ENCODE measurements at places on chromosomes 6 and 20. TPM values are rescaled to one million over a fixed set of nuclear protein-coding genes. Genes with fewer than 3 reads are reported as not detected.

DNA sequence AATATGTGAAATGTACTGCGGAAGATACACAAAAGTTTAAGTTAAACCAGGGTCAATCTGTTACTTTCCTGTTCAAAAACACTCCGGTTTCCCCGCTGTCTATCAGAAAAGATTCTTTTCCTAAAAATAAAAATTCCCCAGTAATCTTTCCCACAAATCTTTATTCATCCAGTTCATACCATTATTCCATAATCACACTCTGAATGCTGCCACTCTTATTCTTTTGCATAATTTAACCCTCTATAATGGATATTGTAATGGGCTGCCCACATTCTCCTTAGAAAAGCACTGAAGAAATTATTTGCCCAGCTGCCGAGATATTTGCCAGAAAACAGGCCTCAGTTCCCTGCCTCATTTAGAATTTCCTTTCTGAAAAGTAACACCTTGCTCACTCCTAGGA lies 68.6 kb downstream of the EPHA7 start:
- H3K36me3 ChIP-seq, result no peaks in the 10 kb centered on the region
- H3K27ac ChIP-seq, result no peak overlapping the region
- H3K27me3 ChIP-seq, result no peaks in the 10 kb centered on the region
- no peaks in the 10 kb centered on the region for H3K4me1 ChIP-seq
- DNase-seq, result no peak
- no peak overlapping the region for H3K4me3 ChIP-seq

Gene PXDC1
- total RNA-seq, result 28.1 TPM

- no peaks in the 10 kb centered on the region for H3K36me3 ChIP-seq
- H3K27ac ChIP-seq, result no peak overlapping the region
- H3K4me1 ChIP-seq, result peaks cover 8% of the 10 kb centered on the region
- DNase-seq, result no peak
- H3K4me3 ChIP-seq, result peak overlapping the region; percentile 80
Measured at GRCh38 chr20:32763202-32764004, 1.2 kb downstream of the DNMT3B start.

Gene CUL7
- 21.0 TPM for total RNA-seq

GRCh38 chr6:32087574-32088486 lies 21.3 kb downstream of the TNXB start:
- H3K4me1 ChIP-seq, result peaks cover 5% of the 10 kb centered on the region
- H3K27ac ChIP-seq, result no peak overlapping the region
- DNase-seq, result peak; percentile 88
- H3K4me3 ChIP-seq, result peak overlapping the region; percentile 36
- H3K27me3 ChIP-seq, result no peaks in the 10 kb centered on the region

- DNase-seq, result no peak
- H3K36me3 ChIP-seq, result no peaks in the 10 kb centered on the region
- peaks cover 5% of the 10 kb centered on the region for H3K4me1 ChIP-seq
- H3K27me3 ChIP-seq, result no peaks in the 10 kb centered on the region
Measured at GRCh38 chr6:163264662-163265035, 149.9 kb upstream of the QKI start.

GRCh38 chr6:63745784-63746183 lies 110.2 kb downstream of the PHF3 start:
- no peaks in the 10 kb centered on the region for H3K4me1 ChIP-seq
- no peak overlapping the region for H3K27ac ChIP-seq
- no peak overlapping the region for H3K4me3 ChIP-seq
- no peaks in the 10 kb centered on the region for H3K27me3 ChIP-seq

GRCh38 chr20:34293589-34293988 lies 9.6 kb downstream of the AHCY start:
- H3K4me1 ChIP-seq, result no peaks in the 10 kb centered on the region
- H3K27me3 ChIP-seq, result no peaks in the 10 kb centered on the region
- no peak overlapping the region for H3K27ac ChIP-seq
- H3K36me3 ChIP-seq, result peaks cover 5% of the 10 kb centered on the region
- H3K4me3 ChIP-seq, result no peak overlapping the region

- no peaks in the 10 kb centered on the region for H3K36me3 ChIP-seq
- DNase-seq, result no peak
- H3K4me1 ChIP-seq, result peaks cover 21% of the 10 kb centered on the region
- H3K4me3 ChIP-seq, result peak overlapping the region; percentile 69
- no peaks in the 10 kb centered on the region for H3K27me3 ChIP-seq
- no peak overlapping the region for H3K27ac ChIP-seq
Measured at GRCh38 chr6:98833307-98834059, 891 bp upstream of the POU3F2 start.

DNA sequence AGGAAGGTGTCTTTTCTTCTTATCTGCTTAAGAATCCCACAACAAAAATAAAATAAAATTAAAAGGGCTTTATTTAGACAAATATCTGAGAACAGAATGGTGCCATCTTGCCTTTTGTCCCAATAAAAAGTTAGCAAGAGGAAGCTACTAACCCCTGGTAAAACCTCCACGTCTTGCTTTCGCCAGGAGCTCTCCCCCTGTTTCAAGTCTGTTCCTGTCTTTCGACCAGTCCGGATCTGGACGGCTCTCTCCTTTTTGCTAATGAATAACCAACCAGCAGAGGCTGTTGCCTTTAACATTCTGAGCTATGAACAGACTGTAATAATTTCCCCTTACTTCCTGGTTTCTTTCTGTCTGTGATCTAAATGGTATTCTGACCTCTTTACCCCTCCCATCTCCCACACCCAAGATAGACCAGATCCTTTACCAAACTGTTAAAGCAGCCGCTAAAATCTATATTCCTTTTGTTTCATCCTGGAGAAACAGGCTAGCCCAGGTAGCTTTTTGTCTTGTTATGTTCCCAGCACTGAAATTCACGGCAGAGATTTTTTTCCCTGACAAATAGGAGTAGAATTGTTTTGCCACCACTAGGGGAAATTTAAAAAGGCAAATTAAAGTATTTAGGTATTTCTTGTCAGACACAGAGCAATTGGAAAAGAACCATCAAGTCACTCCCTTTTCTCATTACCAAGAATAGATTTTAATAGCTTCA lies at the start of gene FRK:
Gene FRK (minus strand): TSS at position 320 of the 712 bp plus-strand sequence. CDS start 580 bp downstream, outside the sequence.
- peaks cover 3% of the 10 kb centered on the region for H3K4me1 ChIP-seq
- H3K36me3 ChIP-seq, result no peaks in the 10 kb centered on the region
- H3K4me3 ChIP-seq, result peak within 1 kb of the TSS; percentile 68
- peak within 1 kb of the TSS; percentile 85 for H3K27ac ChIP-seq
- H3K27me3 ChIP-seq, result no peaks in the 10 kb centered on the region

GRCh38 chr20:45405571-45406259 lies 2.4 kb upstream of the DBNDD2 start:
- peak; percentile 63 for DNase-seq
- peaks cover 27% of the 10 kb centered on the region for H3K4me1 ChIP-seq
- peak overlapping the region; percentile 99 for H3K27ac ChIP-seq
- no peaks in the 10 kb centered on the region for H3K27me3 ChIP-seq
- H3K4me3 ChIP-seq, result peak overlapping the region; percentile 99

Gene REM1
- total RNA-seq, result 0.91 TPM

- H3K27me3 ChIP-seq, result no peaks in the 10 kb centered on the region
- DNase-seq, result no peak
- no peak overlapping the region for H3K4me3 ChIP-seq
- H3K36me3 ChIP-seq, result peaks cover 13% of the 10 kb centered on the region
- H3K4me1 ChIP-seq, result no peaks in the 10 kb centered on the region
Measured at GRCh38 chr6:20954315-20954714, 420.1 kb downstream of the CDKAL1 start.

Gene STK38
- 13.6 TPM for total RNA-seq

Gene FLRT3
- total RNA-seq, result 3.1 TPM
